ENCODE measurements at places on chromosomes 6 and 20.

DNA sequence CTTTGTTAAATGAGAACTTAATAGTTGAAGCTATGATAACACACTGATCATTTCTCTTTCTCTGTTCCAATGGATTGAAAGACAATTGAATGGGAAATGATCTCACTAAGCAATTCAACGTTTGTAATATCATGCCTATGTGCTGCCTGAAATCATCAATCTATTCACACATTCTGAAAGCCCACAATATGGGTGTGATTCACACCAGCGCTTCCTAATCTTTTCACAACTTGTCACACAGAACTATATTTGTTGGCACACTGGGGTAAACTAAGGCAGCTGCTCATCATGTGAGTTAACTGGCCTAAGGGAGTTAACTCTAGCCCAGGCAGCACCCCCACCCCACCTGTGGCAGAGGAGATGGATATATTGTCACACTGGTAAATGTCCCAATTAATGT is 37.1 kb upstream of the UTRN start:
- no peak for DNase-seq

GRCh38 chr6:46376562-46377061 is 114.6 kb downstream of the RCAN2 start:
- no peak for DNase-seq

DNA sequence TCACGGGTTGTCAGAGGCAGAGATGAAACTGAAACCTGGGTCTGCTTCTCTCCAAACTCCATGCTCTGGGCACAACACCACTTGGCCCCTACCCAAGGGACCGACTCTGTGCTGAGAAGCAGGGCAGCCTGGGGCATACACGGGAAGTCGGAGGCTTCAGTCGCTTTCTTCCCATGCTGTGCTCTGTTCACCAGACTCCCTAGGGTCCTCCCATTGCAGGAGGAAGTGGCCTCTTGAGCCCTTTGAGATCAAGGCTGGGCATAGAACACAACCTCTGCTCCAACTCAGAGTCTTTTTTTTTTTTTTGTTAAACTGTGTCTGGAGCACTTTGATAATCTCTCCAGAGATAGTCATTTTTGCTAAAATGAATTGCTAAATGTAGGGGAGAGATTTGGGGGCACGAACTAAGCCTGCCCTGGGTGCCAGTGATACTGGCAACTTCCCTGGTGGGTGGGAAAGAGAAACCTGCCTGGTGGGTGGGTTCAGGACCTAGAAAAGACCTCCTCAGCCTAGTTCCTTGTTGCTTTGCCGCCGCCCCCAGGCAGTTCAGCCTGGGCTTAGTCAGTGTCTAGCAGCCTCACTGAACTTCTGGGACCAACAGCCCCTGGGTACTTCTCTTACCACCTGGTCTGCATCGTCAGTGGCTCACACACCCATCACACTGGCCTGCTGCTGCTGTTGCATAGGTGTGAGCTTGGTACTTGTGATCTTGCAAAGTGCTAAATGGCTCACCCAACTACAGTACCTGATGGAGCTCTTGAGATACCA is 62.0 kb downstream of the PPP1R14C start:
- no peak for DNase-seq

- DNase-seq = no peak
Measured at GRCh38 chr6:143804835-143805239, 38.3 kb upstream of the LTV1 start.

- DNase-seq = no peak
Measured at GRCh38 chr6:121435444-121436069, at the start of gene GJA1. Gene GJA1 (plus strand): TSS chr6:121435646. CDS start chr6:121446848, 11,202 bp downstream.

- DNase-seq = no peak
Measured at GRCh38 chr6:42403421-42403820, 48.3 kb downstream of the TRERF1 start.
